Left renal pelvis (tissue), 4 donors: ENCODE measurements at places on chromosomes 2 and 18. TPM values are rescaled to one million over a fixed set of nuclear protein-coding genes. Genes with fewer than 3 reads are reported as not detected.

DNA sequence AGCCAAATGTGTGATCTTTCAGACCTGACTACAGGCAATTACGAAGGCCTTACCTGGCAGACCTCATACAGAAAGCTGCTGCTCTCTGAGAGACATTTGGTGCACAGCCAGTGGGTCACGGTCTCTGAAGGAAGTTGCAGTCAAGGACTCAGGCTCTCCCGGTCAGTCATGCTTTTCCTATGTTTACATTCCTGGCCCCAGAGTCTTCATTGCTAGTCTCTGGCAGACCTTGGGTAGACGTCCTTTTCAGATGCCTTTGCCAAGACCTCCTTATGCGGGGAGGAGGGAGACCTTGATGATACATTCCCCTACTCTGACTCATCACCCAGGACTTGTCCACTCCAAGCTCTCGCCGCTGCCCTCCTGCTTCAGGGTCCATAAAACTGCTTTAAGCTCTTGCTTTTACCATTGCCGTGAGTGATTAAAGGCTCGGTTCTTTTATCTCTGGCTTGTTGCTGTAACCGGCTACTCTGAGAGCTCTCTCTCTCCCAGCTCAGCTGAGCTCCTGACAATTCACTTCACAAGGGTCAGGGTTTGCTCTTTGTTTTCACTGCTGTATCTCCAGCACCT, 62.0 kb upstream of the SLC35F5 start:
- peak; percentile 31 for DNase-seq

DNA sequence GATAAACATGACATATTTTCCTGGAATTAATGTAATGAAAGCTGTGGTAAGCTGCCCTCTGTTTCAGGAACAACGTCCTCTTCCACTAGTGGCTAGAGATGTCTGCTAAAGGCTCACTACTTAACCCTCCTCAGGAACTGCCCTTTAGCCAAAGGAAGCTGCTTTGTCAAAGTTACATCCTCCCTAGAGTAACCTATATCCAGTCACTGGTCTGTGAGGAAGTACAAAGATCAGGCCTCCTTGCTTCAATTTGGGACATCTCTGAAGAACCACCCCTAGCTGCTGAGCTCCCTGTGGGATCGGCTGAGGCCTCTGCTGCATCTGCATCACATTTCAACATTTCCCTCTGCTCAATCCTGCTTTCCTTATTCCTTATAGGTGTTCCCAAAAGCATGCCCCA, 107.8 kb downstream of the PRELID3A start:
- no peak for DNase-seq

KLHL29 gene
- 11.6 TPM for polyA plus RNA-seq

SH3BP4 gene
- 43.6 TPM for polyA plus RNA-seq

GRCh38 chr2:60213865-60214625, 339.4 kb downstream of the BCL11A start:
- no peak for DNase-seq

DNA sequence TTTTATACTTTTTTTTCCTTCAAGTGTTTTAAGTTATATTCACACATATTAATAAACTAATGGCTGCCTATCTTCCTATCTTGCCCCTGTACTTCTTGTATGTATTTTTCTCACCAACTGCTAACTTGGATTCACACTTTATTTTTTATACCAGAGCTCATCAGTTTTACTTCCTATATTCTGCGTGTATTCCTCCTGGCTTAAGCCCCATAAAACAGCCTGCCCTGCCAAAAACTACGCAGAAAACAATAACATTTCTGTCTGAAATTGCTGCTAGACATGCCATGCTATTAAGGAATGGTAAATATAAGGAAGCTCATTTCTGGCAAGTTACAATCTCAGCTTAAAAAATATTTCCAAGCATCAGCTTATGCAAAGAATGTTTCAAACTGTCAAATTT, 172.3 kb downstream of the UBE2E3 start:
- DNase-seq: no peak

- no peak for DNase-seq
Observed at GRCh38 chr18:58455314-58456188, 173.3 kb downstream of the ALPK2 start.

DNA sequence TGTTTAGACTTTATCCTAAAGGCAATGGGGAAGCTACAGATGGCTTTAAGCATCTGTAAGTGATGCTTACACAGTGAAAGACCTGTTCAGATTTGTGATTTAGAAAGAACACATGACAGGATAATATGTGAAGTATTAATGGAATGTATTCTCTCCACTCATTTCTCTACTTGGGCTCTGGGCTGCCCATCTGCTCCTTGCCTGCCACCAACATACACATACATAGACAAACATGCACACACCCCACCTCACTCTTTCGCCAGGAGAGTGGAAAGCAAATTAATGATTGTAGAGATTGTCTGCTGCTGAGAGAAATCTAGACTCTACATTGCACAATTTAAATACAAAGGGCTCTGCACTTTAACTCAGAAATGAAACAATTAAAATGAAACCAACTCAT, 61.0 kb upstream of the NFE2L2 start:
- DNase-seq: no peak

DNA sequence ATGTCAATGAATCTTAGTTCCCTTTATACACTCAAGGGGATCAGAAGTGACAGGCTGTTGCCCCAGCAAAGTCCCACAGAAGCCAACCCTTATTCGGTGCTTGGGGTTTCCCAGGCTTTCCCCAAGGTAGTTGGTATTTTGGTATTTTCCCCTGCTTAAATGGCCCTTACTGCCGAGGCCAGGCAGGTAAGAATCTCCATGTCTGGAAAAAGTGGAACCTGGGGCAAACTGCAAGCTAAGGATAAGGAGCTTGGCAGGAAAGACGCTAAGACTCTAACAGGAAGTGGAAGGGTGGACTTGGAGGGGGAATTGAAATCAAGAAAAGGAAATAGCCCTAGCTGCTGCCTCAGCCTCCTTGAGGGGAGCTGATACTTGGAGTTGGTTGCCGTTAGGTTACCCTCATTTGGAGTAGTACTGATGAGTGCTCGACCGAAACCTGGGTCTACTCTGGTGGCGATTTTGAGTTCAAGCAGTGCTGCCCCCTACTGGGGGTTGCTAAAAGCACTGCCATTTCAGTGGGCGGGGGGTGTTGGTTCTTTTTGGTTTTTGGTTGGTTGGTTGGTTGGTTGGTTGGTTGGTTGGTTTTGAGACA, 3.3 kb upstream of the GPBAR1 start:
- no peak for DNase-seq

DNA sequence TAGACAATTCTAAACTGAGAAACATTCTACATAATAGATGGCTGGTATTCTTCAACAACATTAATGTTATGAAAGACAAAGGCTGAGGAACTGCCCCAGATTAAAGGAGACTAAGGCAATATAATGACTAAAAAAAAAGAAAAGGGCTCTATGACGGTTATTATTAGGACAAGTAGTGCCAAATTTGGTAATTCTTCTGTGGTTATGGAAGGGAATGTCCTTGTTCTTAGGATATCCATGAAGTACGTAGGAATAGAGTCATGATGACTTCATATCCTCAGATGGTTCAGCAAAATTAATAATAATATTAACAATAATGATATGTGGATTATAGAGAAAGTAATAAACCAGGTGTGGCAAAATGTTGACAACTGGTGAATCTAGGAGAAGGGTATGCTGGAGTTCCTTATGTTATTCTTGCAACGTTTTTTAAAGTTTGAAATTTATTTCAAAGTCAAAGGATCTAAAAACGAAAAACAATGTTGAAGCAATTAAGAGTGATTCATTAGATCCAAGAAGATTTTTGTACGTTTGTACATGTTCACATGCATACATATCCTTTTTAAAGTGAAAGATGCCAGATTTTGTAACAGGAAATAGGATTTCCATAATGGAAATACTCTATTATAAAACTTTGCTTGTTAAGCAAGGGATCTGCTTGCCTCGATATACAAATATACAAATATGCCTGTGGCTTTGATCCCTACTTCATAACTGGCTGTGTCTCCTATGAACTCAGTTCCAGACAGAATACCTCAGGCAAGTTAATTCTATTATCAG, 27.7 kb upstream of the STRN start:
- no peak for DNase-seq
